ENCODE measurements at places on chromosomes 6 and 20.

DNA sequence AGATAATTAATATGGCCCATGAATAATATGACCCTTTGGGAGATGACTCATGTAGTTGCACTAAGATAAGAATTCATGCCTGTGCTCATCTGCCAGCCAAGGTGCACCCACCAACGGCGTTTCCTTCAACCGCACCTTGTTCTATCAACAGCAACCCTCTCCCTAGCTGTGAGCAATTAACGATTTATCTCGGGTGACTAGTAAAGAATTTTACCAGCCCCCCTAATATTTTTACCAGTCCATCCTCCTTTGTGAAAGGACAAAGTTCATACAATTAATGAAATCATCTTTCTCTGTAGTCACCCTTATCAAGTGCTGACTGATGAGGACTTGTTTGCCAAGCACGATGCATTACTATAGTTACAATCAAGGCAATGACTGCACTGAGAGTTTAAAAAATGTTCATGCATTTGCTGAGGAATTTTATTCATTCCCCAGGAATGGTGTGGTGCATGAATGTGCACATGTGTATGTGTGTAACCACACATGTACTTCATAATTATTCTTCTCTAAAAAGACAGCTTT lies 118.7 kb downstream of the SMOC2 start:
- DNase-seq = no peak

- no peak for DNase-seq
Observed at GRCh38 chr20:11581271-11581670, 336.4 kb upstream of the BTBD3 start.

- no peak for DNase-seq
Observed at GRCh38 chr6:5250911-5251310, 9.8 kb downstream of the LYRM4 start.

DNA sequence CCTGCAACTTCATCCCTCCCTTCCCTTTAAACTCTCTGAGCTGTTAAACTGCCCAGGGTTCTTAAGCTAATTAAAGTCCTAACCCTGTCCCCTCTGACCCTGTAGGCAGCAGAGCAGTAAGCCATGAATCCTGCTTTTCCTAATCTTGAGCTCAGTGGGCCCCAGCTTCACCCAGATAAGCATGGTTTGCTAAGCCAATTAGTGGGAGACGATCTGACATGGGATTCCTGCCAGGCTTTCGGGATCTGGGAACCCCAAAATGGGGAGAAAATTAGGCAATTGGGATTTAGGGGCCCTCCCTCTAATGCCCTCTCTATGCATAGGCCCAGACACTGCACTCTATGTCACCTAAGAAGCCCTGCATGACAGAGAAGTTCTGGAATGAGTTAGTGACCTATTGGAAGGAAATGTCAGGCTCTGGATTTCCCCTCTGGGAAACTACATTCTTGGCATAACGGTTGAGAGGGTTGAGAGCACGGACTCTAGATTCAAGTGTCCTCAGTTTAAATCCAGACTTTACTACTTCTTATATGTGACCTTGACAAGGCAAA lies 4.6 kb downstream of the XKR7 start:
- DNase-seq = no peak

- no peak for DNase-seq
Observed at GRCh38 chr6:41707565-41708200, 27.7 kb downstream of the TFEB start.

Measured in A549 (cell line).